ENCODE measurements at places on chromosomes 2 and 18.

DNA sequence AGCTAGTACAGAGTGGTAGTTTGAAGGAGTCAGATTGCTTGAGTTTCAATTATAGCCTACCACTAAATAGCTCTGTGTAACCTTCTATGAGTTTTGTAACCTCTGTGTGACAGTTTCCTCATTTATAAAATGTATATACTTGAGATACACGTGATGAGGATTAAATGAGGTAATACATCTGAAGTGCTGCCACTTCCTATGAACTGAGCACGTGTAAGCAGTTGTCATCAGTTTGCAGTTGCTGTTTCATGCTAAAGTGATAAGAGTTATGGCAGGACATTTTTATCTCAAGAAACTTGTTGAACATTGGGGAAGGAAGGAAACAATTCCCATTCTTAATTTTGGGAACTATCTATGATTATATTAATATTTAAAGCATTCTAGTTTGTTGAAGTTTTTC is 38.5 kb downstream of the CARF start:
- no peak for DNase-seq

- DNase-seq: no peak
Observed at GRCh38 chr18:42471885-42472284, 516.9 kb downstream of the PIK3C3 start.

GRCh38 chr2:207156451-207157161 is 9.1 kb downstream of the KLF7 start:
- no peak for DNase-seq

DNA sequence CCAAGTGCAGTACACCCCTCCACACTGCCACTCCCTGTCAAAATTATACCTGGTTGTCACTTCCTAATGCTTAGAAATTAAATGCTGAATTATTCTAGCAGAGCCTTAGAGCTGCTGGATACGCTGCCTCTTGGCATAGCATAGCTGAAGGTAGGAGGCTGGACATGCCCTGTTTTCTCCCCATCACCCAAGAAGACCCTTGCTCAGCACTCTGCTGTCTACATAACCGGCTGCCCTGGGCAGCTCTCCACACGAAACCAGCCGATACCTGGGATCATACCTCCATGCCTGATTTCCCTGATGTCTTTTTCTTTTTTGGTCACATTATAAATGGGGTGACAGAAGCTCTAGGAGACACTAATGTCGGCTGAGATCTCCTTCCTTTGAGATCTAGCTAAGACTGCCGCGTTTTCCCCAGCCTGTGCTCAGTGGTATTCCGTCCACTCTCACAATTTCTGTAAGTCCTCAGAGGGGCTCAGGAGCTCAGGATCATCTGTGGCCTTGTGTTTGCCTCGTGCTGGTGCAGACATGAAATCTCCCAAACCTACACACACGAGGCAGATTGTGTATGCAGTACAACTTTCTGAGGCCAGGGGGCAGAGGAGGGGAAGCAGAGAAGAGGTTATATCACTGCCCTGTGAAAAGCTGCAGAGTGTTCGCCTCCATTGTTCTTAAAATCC is 13.5 kb upstream of the ZAP70 start:
- DNase-seq: peak; percentile 62

- no peak for DNase-seq
Observed at GRCh38 chr18:58104096-58104495, 60.1 kb downstream of the NEDD4L start.

DNA sequence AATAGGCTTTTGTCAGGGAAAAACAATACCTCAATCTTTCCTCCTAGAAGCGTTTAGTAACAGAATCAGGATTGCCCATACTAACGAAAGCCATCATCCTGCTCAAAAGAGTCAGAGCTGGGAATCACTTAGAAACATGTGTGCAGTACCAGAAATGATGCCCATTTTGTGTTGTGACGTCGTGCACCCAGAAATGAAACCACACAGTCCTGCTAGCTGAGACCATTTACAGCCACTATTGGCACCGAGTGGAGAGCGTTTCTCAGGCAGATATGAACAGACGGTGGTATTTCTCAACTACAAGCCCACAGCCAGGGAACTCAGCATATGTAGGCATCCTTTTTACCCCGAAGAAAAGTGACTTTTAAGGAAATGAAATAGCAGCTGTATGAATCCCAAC is 284.3 kb upstream of the LRATD1 start:
- DNase-seq: no peak

DNA sequence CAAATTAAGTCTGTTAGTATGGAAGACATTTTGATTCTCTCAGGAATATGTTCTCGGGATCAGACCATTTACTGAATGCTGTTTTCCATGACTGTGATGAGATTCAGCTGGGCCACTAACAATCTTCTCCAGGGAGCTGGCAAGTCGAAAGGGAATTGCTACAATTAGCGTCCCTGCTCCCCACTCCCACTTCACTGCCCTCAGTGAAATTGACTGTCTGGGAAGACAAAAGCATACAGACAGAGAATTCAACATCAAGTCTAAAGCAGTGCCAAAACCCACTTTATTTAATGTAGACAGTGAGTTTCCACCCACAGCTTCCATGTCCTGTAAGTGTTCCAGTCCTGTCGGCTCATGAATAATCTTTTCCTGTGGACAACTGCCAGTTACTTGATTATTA is 34.0 kb upstream of the COL3A1 start:
- no peak for DNase-seq

GRCh38 chr2:109597283-109597682 is 16.5 kb downstream of the SEPTIN10 start:
- DNase-seq: no peak

DNA sequence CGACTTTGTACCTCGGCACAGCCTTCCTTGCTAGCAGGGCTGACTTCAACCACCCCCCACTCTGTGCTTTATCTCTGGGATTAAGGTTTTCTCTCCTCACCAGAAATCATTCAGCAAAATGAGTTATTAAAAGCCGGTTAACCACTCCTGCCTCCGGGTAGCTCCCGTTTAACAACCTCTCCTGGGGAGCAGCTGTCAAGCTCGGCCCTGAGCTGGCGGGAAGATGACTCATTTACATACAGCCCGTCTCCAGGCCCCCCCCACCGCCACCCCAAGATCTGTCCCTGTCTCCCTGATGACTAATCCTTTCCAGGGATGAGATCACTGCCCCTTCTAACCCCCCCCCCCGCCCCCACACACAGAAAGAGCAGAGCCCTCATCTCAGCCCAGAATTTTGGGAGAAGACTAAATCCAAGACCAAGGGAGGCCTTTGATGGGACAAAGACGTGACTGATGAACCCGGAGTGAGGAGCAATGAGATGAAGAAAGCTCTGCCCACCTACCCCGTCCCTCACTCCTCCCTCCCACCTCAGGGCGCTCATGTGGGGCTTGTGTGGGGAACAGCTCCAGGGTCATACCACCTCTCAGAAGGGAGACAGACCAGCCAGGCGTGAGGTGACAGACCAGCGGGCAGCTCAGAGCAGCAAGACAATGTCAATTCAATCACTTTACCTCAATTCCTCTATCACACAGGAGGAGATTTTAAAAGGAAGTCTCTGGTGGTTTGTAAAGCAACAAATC is 131.4 kb downstream of the MSH2 start:
- DNase-seq: no peak

- no peak for DNase-seq
Observed at GRCh38 chr2:212223696-212224095, 314.9 kb downstream of the ERBB4 start.

- no peak for DNase-seq
Observed at GRCh38 chr18:13566941-13567746, 159.2 kb downstream of the FAM210A start.

- DNase-seq: no peak
Observed at GRCh38 chr18:65822826-65823225, 72.0 kb downstream of the CDH7 start.

GRCh38 chr18:54254265-54254758 is 15.0 kb upstream of the POLI start:
- no peak for DNase-seq

DNA sequence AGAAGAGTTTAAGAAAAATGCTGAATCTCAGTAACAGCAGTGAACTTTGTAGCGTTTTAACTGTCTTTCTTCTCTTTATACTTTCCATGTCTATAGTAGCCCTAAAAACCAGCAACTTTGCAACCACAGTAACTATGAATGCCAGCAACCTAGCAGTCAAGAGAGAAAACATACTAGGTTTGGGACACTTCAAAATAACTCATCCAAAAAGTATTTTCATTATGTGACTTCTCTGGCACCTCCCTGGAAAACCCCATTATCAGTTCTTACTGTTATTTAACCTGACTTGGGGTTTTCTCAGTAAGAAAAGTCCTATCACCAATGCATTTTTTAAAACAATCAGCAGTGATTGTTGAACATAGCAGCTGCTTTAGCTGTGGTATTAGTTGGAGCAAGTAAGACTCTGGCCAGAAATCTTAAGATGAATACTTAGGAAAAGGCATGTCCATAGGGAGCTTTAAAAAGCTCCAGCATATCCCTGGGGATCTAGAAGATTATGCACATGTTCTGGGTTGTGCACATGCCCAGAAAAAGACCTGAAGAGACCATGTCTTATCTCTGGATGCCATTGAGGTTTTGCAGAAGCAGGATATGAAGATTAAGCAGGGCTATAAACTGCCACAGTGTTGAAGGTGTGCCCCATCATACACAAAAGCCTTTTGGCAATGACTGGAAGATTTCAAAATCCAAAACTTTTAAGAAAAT is 411.3 kb downstream of the CMPK2 start:
- DNase-seq: no peak

DNA sequence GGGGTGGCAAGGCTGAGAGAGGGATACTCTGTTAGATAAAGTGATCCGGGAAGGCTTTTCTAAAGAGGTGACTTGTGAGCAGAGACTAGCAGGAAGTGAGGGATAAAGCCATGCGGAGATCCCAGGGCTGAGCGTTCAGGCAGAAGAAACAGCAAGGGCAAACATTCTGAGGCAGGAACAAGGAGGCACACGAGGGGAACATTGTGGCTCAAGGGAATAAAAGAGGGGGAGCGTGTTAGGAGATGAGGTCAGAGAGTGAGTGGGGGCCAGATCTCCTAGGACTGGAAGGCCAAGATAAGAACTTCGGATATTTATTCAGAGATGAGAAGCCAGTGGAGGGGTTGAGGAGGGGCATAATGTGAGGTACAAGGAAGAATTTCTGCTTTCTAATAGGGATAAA is 67.1 kb downstream of the ACTR2 start:
- no peak for DNase-seq

DNA sequence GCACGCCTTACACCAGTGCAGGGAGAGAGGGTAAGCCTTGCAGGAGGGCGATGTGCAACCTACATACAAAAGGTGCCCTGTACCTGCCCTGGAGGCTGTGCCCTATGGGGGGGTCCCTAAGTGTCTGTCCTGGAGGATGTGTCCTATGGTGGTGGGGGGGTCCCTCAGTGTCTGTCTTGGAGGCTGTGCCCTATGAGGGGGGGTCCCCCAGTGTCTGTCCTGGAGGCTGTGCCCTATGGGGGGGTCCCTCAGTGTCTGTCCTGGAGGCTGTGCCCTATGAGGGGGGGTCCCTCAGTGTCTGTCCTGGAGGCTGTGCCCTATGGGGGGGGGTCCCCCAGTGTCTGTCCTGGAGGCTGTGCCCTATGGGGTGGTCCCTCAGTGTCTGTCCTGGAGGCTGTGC is 216.6 kb downstream of the HDAC4 start:
- no peak for DNase-seq

- no peak for DNase-seq
Observed at GRCh38 chr18:29449424-29449823, 1272.5 kb upstream of the CDH2 start.

DNA sequence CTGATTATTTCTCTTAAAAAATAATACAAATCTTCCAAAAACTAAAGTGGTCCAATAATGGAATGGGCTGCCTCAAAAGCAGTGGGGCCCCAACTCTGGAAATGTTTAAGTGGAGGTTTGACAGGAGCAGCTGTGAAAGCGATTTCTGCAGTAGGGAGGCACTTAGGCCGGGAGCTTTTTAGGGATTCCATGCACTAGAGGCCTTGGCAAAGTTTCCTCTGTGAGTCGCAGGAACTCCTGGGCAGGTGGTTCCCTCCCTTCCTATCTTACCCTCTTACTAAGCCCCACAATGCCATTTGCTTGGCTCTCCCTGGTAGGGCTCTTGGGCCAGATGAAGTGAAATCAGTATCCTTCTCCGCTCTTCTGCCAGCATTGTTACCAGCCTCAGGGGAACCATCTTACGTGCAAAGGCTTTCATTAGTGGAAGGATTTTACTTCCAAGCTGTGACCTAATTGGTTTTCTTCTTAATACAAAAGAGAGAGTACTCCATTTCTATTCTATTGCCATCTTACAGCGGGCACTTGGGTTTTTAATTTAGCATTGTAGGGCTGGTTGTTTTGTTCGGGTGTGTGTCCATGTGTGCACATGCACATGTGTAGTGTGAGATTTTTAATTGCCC is 34.3 kb upstream of the C18orf32 start:
- no peak for DNase-seq

DNA sequence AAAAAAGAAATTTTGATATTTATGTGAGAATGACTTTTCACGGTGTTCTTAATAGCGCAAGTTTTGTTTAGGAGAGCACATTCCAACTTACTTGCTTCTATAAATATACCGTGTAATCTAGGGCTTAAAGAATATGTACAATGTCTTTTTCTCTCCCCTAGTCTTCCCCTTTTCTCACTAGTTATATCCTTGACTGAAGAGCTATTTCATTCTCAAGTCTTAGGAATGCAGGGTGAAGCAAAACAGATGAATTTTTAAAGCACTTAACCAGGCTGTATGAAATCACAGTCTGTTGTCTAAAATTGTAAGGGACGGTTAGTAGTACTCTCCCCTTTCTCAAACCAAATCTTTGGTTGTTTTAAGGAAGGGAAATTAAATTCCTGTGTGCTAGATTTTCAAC is 29.6 kb upstream of the SLC30A6 start:
- DNase-seq: no peak

- no peak for DNase-seq
Observed at GRCh38 chr2:3601561-3602271, 6.8 kb downstream of the COLEC11 start.

DNA sequence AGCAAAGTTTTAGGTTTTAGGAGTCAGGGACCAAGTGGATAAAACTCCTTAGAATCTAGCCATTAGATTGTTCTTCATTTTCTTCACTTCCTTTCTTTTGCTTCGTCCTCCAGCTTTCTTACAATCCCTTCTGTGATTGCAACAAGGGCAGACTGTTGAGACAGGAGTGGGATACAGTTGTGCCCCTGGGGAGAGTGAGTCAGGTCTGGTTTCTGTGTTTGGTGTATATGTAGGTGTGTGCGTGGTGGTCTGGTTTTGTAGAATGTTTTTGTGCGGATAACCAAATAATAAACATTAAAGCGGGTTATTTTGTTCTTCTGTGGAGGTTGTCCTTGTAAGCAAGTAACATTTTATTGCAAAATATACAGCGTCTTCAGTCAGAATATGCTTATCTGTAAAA is 7.3 kb downstream of the INSIG2 start:
- no peak for DNase-seq

DNA sequence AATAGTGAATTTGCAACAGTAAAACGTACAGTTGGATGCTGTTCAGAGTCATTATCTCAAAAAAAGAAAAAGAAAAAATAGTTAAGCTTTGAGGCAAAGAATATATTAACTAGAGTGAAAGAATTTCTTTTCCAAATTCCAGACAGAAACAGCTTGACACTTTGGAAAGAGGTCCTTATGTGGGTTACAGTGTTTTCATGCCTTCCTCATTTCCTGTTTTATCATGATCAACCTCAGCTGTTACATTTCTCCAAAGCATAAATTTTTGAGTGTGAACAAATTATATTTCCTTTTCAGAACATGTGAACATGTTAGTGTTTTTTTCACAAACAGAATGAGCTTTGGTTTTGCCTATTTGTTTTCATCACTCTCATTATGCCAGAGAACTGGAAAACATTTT is 13.6 kb downstream of the FRZB start:
- no peak for DNase-seq

- no peak for DNase-seq
Observed at GRCh38 chr18:79403723-79404566, 8.2 kb downstream of the NFATC1 start.

GRCh38 chr18:59927246-59927825 is 27.5 kb downstream of the PMAIP1 start:
- no peak for DNase-seq
